Dermis microvascular lymphatic vessel endothelial cell (primary cell): ENCODE measurements at places on chromosomes 3 and 15. TPM values are rescaled to one million over a fixed set of nuclear protein-coding genes. Genes with fewer than 3 reads are reported as not detected.

The CHAC1 gene
- total RNA-seq, result 1.4 and 1.9 TPM in 2 replicates

The SH2D7 gene
- total RNA-seq, result not detected in 2 replicates

The C3orf85 gene
- total RNA-seq, result not detected in 2 replicates

The ALS2CL gene
- total RNA-seq, result 4.9 and 5.4 TPM in 2 replicates

The LXN gene
- total RNA-seq, result 23.1 and 26.3 TPM in 2 replicates

The SPINK8 gene
- total RNA-seq, result not detected in 2 replicates

The TERC gene
- total RNA-seq, result 34.3 and 103 TPM in 2 replicates

The KCNMB3 gene
- 2.1 and 2.7 TPM in 2 replicates for total RNA-seq

The ERICH6 gene
- total RNA-seq, result under 0.01 TPM in 2 replicates

The PLA2G4E gene
- not detected in 2 replicates for total RNA-seq
